SK-MEL-5 (cell line): ENCODE measurements at places on chromosomes 4 and X.

- DNase-seq, result no peak
Measured at GRCh38 chrX:39840581-39841093, 257.1 kb downstream of the BCOR start.

- DNase-seq, result no peak
Measured at GRCh38 chr4:10640561-10641201, 43.9 kb downstream of the CLNK start.

DNA sequence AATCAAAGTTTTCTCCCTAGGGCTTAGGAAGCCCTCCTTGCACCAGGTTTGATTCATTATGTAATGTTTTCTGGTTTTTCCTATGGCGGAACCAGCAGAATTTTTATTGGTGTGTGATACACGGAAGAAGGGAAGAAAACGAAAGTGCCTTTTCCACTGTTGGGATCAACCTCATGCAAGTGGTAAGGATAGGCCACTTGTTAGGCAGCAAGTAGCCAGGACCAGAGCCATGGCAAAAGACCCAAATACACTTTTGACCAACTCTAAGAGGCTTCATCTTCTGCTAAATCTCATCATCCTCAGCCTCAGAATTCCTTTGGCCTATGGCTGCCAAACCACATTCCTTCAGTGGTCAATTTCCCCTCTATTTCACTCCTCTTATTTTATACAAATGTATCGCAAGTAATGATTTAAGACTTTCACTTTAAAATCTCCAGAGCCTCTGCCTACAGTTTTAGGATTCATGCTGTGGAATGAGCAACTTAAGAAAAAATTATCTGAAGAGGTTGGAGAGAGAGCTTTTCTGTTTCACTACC, 21.2 kb downstream of the PPAT start:
- no peak for DNase-seq

GRCh38 chr4:166930464-166930863, 303.8 kb downstream of the SPOCK3 start:
- no peak for DNase-seq

DNA sequence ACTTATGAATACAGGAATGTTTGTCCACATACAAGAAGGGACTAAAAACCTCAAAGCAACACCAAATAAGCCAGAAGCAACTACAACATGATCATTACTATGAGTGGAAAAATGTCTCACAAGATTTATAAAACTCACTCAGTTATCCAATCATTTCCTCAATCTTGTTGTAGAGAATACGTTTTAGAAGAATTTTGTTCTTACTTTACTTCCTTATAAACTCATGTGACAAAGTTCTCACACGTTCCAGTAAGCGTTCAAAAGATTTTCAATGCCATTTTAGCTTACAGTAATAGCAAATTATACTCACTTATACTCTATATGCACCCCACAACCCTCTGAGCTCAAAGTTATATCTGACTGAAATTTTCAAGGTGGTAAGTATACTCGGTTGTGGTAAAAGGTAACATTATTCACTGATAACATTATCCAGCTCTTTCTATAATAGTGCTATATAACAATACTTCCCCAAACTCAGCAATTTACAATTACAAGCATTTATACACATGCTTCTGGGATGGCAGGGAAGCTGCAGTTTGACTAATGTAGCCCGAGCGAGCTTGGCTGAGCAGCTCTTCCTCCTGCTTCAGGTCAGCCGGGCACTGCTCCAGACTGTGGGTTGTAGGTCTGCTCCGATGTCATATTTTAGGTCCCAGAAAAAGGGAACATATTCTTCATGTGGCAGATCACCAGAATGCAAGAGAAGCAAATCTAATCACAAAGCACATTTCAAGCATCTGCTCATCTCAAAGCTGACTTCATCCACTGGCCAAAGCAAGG, 226.3 kb downstream of the RCHY1 start:
- no peak for DNase-seq

- no peak for DNase-seq
Measured at GRCh38 chrX:150602296-150602695, 33.9 kb downstream of the MTM1 start.

- no peak for DNase-seq
Measured at GRCh38 chr4:128880662-128881061, 71.2 kb downstream of the JADE1 start.
